T1000 (cell line): ENCODE measurements at places on chromosomes 6 and 20.

GRCh38 chr6:63525186-63525878, 46.9 kb upstream of the LOC128125822 start:
- DNase-seq = no peak

GRCh38 chr20:11880680-11881079, 37.0 kb upstream of the BTBD3 start:
- DNase-seq = no peak

DNA sequence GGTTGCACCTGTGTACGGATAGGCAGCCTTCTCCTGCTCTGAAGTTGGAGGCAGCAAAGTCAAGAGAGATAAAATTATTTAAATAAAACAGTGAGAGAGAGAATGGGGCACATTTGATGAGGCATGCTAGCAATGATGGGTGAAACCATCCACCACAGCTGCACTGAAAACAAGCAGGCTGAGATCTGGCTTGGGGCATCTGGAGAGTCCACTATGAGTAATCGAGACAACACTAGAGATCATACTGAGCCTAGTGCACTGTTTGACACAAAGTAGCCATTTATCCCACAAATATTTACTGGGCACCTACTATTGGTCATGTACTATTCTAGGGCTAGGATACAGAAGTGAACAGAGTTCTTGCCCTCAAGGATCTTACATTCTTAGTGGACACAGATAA, 66.4 kb downstream of the DZANK1 start:
- DNase-seq = no peak

DNA sequence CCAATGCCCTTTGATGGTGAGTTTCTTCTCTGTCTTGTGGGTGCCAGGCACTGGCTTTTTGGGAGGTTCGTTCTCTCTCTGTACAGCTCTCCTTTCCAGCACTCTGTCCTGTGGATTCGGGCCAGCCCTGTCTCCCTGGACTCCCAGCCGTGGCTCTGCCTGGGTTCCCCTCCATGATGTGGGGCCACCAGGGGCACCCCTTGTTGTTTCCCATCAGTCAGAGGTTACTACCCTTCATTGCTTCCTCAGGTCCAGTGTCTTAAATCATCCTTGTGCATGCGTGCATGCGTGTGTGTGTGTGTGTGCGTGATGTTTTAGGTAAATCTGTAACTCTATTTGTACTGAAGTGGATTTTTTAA, 40.5 kb downstream of the DYNLT1 start:
- no peak for DNase-seq

DNA sequence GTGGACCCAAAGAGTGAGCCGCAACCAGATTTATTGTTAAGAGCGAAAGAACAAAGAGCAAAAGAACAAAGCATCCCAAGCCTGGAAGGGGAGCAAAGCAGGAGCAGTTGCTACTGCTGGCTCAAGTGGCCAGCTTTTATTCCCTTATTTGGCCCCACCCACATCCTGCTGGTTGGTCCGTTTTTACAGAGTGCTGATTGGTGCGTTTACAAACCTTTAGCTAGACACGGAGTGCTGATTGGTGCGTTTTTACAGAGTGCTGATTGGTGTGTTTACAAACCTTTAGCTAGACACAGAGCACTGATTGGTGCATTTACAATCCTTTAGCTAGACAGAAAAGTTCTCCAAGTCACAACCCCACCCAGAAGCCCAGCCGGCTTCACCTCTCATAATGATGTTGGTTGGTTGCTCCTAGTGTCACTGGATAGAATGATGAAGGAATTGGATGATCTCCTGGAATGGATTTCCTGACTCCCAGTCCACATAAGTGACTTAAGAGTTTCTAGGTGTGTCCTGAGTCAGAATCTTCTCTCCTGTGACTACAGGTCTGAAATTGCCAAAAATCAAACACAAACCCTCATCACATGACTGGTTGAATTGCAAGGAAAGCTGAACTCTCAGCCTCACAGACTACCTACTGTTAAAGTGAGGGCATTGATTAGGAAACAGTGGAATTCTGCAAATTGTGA, 52.1 kb upstream of the CAP2 start:
- DNase-seq = no peak

DNA sequence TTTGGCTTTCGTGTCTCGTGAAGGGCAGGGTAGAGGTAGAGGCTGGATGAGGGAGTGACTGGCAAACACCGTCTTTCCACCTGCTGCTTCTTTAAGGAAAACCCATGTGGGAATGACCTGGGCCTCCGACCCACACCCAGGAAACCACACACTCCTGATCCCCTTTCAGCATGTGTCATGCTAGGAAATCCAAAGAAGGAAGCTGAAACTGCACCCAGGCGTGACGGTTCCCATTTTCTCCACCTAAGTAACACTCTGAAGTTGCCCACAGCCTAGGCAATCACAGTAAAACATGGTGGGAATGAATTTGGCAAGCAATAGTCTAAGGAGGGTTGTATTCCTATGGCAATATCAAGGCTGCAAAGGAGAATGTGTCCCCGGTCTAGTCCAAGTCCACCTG, 538.4 kb upstream of the NOX3 start:
- DNase-seq = no peak

GRCh38 chr6:7642791-7643190, 52.8 kb downstream of the SNRNP48 start:
- DNase-seq = no peak

DNA sequence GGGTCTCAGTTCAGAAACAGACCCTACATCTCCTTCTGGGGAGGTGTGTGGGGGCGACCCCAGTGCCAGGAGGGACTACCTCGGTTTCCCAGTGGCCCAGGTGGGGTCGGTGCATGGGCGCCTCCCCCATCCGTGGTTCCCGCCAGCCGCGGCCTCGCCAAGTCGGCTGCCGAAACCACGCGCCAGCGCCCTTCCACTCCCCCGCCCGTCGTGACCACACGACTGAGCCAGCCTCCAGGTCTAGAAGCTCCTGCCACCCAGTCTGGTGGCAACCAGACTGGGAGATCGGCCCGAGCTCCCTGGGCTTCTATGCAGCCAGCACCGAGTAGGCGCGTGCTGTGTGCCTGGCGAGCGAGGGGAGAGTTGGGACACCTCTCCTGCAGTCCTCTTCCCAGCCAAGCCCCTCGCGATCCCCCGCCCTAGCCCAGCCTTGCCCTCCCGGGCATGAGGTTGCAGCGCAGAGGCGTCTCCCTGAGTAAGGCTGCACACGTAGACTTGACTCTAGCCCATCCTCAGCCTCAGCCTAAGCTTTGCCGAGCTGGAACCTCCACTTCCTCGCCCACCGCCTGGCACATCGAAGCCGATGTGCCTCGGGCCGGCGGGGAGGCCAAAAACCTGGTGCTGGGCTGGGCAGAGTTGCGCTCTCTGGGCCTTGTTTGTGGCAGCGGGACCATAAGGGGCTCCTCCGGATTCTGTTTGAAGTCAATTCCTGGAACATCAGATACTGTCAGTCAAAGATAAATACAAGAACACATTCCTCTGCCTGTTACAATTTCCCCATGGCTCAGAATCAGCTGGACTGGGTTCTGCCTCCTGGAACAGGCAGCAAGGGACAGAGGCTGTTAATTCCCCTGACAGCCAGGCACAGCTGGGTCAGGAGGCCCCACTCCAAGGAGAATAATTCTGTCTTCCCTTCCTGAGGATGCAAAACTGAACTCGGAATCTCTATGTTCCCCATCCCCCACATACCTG, 1.5 kb upstream of the CPNE5 start:
- no peak for DNase-seq

- DNase-seq = no peak
Measured at GRCh38 chr20:50729901-50730764, 1.2 kb upstream of the PARD6B start.
